ENCODE measurements at places on chromosomes 1 and 21. TPM values are rescaled to one million over a fixed set of nuclear protein-coding genes. Genes with fewer than 3 reads are reported as not detected.
A peak's percentile ranks its signal among the peaks of the same experiment; 100 is the strongest.

FAM131C gene
- not detected for total RNA-seq

ZCCHC17 gene
- 23.0 TPM for total RNA-seq

DMBX1 gene
- not detected for total RNA-seq

DNA sequence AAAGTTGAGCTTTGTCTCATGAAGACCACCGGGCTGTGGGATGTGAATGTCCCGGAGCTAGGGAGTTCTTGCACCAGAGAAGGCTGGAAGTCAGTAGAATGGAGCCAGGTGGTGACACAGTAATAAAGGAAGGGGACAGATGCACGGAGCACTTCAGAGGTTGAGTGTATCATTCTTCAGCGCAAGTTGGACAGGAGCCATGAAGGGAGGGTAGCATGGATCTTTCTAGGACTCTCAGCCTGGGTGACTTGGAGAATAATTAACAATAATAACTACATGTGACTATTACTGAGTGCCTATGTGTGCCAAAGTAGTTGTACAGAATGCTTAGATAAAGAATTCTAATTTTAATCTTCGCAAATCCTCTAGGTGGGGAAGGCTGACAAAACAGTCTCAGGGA lies 258.7 kb upstream of the AJAP1 start:
- no peak for DNase-seq

GRCh38 chr1:71074681-71075080 lies 6.2 kb downstream of the ZRANB2 start:
- peak; percentile 66 for DNase-seq

GRCh38 chr1:236403905-236404696 lies 10.0 kb downstream of the EDARADD start:
- DNase-seq = no peak

DNA sequence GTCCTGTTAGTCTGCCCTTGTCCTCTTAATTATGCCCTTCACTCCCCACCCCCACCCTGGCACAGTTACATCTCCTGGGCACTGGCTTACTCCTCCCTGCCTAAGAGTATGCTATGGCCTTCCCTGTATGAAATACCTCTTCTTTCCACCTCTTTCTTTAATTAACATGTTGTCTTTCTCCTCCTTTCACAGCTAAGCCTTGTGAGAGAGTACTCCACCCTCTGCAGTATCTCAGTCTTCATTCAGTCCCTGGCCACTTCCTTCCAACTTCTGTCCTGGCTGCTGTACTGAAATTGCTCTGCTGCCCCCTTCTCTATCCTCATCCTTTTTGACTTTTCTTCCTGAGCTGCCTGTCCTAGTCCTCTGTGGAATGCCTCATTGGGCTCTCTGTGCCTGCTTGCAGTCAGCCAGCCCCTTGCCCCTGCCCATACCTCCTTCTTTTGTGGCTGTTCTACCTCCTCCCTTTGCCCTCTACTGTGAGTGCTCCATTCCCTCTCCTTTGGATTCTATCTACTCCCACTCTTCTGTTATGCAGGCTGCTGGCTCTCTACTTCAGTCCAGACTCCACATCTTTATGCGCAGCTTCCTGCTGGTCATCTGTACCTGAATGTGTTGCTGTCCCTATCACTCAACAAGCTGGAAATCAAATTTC lies 8.3 kb downstream of the NOS1AP start:
- no peak for DNase-seq
